ENCODE measurements at places on chromosomes 16 and 17.

DNA sequence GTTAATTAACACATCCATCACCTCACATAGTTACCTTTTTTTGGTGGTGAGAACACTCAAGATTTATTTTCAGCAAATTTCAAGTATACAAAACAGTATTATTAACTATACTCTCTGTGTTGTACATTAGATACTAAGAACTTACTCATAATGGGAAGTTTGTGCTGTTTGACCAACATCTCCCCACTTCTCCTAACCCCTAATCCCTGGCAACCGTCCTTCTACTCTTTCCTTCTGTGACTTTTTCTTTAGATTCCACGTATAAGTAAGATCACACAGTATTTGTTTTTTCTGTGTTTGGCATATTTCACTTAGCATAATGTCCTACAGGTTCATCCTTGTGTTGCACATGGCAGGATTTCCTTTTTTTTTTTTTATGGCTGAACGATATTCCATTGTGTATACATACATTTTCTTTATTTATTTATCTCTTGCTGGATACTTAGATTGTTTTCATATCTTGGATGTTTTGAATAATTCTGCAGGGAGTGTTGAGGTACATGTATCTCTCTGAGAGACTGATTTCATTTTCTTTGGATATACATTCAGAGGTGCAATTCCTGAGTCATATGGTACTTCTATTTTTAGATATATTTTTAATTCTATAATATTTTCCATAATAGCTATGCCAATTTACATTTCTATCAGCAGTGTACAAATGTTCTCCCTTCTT is 19.0 kb downstream of the PPM1D start:
- DNase-seq, result no peak

- peak; percentile 81 for DNase-seq
These were observed 41.7 kb downstream of the HEATR6 start for GRCh38 chr17:60036796-60037677.

DNA sequence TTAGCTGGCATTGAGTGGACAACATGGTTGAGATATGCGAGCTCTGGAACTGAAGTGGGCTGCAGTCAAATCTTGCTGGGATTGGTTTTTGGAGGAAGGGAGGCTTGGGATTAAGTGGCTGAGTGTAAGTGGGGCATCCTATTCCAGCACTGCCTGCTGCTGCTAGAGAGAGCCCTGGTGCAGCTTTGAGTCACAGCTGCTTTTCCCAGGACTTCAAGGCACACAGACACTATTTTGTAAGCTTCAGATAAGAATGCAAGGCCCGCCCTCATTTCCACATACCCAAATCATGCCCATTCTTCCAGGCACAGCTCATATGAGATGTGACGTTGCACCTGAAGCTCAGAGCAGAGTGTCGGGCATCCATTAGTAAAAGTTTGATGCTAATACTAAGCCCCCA is 10.2 kb upstream of the MAF start:
- DNase-seq, result no peak

DNA sequence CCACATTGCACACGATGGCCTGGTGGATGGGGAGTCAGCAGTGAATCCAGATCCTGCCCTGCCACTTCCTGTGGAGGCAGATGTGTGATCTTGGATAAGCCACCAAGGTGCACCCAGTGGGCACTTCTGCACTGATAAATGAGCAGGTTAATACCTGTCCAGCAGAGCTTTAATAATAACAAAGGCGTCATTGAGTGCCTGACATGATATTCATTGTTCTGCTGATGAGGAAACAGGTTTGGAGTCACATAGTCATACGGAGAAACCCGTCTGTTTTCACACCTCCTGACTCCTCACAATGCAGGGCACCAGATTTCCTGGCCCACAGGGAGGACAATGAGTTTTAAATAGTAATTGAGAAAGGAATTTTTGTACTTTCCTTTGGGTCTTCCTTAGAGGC is 324.6 kb upstream of the CDH5 start:
- no peak for DNase-seq

DNA sequence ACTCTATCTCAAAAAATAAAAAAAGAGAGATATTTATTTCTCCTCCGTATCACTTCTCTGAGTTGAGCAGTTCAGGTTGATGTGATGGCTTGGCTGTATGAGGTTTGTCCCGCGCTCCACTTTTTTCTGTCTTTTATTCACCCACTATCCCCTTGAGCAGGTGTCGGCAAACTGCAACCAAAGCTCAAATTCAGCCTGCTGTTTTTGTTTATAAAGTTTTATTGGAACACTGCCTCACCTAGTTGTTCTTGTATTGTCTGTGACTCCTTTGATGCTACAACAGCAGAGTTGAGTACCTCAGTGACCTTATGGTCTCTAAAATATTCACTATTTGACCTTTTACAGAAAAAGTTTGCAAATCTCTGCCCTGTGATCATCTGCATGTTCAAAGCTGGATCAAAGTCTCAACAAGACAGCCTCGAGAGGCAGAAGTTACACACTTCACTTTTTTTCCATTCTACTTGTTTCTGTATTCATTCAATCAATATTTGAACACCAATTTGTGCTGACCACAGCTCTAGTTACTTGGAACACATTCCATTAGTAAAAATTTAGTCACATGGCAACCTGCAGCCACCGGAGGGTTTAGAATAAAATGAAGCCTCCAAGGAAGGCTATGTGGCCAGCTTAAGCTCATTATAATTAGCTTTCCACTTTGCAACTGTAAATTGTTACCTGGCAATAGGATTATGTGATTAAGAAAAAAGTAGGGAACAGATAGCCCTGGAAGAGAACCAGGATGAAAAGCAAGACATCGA is 945.8 kb downstream of the KCNJ2 start:
- no peak for DNase-seq

DNA sequence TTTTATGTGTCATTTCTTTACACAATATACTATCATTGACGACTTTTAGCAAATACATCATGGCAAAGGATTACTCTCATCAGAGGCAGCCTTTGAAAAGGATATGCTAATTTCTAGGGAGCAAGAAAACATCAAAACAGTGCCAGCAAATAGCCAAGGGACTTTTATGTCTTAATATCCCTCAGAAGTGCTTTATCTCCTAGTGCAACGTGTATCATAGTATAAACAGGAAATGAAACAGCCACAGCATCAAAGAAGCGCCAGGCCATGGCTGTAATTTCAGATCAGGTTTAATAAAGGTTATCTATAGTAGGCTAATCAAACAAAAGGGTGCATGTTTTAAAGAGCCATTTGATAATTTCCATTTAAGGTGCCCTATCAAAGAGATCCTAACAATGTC is 159.9 kb downstream of the AXIN2 start:
- DNase-seq, result no peak
